ENCODE measurements at places on chromosomes 2 and 18. TPM values are rescaled to one million over a fixed set of nuclear protein-coding genes. Genes with fewer than 3 reads are reported as not detected.
A peak's percentile ranks its signal among the peaks of the same experiment; 100 is the strongest.

DNA sequence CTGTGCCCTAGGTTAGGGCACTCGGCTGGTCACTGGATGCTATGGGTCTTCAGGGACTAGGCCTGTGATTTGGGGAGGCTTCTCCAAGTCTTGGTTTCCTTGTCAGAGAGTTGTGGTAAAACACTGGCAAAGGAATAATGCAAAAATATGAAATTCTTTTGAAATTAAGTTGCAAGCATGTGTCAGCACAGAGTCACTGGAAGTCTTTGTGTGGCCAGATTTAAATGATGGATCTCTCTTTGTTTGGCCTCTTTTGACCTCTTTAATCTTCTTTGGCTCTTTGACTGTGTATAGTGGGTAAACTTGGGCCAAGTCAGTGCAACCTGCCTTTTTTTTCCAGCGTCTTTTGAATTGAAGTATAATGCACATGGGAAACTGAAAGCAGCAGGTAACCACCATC lies 12.1 kb downstream of the HK2 start:
- DNase-seq = no peak
- H3K4me3 ChIP-seq = no peak overlapping the region

- no peak overlapping the region for H3K4me3 ChIP-seq
- peak; percentile 68 for DNase-seq
- H3K27ac ChIP-seq = no peak overlapping the region
- H3K4me1 ChIP-seq = peaks cover 3% of the 10 kb centered on the region
- H3K36me3 ChIP-seq = no peaks in the 10 kb centered on the region
- H3K27me3 ChIP-seq = no peaks in the 10 kb centered on the region
Measured at GRCh38 chr2:120108049-120108448, 95.2 kb downstream of the EPB41L5 start.

The SYT4 gene
- total RNA-seq = 0.47 TPM

- DNase-seq = no peak
- no peaks in the 10 kb centered on the region for H3K27me3 ChIP-seq
- no peaks in the 10 kb centered on the region for H3K4me1 ChIP-seq
- H3K36me3 ChIP-seq = no peaks in the 10 kb centered on the region
Measured at GRCh38 chr2:191165176-191165643, 14.4 kb upstream of the STAT4 start.

GRCh38 chr2:194077366-194077765 lies 1579.7 kb upstream of the SLC39A10 start:
- H3K27me3 ChIP-seq = no peaks in the 10 kb centered on the region
- no peaks in the 10 kb centered on the region for H3K4me1 ChIP-seq

The ZCCHC2 gene
- 24.7 TPM for total RNA-seq

The VIL1 gene
- 545 TPM for total RNA-seq

The CPO gene
- not detected for total RNA-seq

The RASGRP3 gene
- total RNA-seq = 3.6 TPM

DNA sequence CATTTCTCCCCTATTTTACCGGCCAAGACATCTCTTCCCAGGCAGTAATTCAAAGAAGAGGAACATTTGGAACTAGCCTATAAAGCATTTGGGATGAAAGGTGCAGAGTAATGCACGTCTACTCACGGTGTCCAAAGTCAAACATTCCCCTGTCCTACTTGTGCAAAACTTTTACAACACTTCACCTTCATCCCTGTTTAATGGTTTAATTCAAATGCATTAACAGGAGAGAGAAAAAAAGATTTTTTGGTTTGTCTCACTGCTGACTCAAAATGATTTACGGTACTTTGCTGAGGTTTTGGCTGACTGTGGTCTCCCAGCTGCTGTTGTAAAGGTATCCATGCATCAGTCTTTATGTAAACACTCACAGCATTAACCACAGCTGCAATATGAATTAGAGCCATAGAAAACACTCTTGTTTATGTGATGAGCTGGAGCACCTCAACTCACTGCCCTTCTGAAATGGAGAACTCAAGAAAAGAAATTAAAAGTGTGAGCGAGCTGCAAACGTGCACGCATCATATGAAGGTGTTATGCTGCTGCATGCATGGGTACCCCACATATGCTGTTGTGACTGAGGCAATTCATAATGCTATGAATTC lies 220.5 kb downstream of the PIEZO2 start:
- DNase-seq = no peak
- H3K27me3 ChIP-seq = no peaks in the 10 kb centered on the region
- H3K4me1 ChIP-seq = no peaks in the 10 kb centered on the region

- no peak overlapping the region for H3K27ac ChIP-seq
- no peaks in the 10 kb centered on the region for H3K4me1 ChIP-seq
- H3K27me3 ChIP-seq = no peaks in the 10 kb centered on the region
- no peak overlapping the region for H3K4me3 ChIP-seq
Measured at GRCh38 chr2:73257425-73258125, 23.5 kb downstream of the CCT7 start.

DNA sequence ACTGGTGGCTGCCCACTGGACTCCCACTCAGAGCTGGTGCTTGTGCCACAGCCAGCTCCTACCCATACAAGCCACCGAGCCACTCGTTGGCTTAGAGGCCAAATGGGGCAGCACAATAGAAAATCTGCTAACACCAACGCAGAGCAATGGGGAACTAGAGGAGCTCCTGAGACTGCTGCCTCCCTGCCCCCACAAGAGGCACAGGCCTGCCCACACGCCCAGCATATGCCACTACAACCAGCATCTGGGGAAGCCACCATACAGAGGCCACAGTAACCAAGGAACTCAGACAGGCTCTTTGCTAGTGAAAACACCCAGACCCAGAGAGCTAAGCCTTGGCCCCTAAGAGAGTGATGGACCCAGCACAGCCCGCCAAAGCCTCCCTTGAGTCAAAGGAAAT lies 231.2 kb upstream of the RAB6C start:
- H3K4me3 ChIP-seq = no peak overlapping the region
- no peaks in the 10 kb centered on the region for H3K27me3 ChIP-seq
- no peaks in the 10 kb centered on the region for H3K4me1 ChIP-seq
- H3K27ac ChIP-seq = no peak overlapping the region

The IL18R1 gene
- total RNA-seq = 3.0 TPM

The PSTPIP2 gene
- 3.8 TPM for total RNA-seq

- H3K4me1 ChIP-seq = no peaks in the 10 kb centered on the region
- no peak overlapping the region for H3K27ac ChIP-seq
- no peak overlapping the region for H3K4me3 ChIP-seq
- H3K27me3 ChIP-seq = no peaks in the 10 kb centered on the region
- DNase-seq = no peak
Measured at GRCh38 chr2:121804340-121804739, 48.9 kb downstream of the TSN start.

The SNTG2 gene
- total RNA-seq = 1.0 TPM

DNA sequence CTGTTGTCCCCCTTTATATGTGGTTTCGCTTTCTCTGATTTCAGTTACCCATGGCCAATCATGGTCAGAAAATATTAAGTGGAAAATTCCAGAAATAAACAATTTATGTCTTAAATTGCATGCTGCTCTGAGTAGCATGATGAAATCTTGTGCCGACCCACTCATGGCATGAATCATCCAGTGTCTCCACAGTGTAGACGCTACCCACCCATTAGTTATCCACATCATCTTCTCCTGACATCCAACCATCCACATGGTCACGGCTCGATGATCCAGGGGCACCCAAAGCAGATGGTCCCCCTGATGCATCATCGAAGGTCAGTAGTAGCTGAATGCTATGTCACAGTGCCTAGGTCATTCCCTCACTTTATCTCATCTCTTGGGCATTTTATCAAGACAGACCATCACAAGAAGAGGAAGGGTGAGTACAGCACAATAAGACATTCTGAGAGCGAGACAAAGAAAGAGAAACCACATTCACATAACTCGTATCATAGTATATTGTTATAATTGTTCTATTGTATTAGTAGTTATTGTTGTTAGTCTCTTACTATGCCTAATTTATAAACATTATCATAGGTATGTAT lies 44.1 kb upstream of the ACKR3 start:
- no peaks in the 10 kb centered on the region for H3K4me1 ChIP-seq
- no peaks in the 10 kb centered on the region for H3K36me3 ChIP-seq
- no peak overlapping the region for H3K27ac ChIP-seq
- no peaks in the 10 kb centered on the region for H3K27me3 ChIP-seq
- no peak overlapping the region for H3K4me3 ChIP-seq

The CFAP53 gene
- total RNA-seq = 0.16 TPM

DNA sequence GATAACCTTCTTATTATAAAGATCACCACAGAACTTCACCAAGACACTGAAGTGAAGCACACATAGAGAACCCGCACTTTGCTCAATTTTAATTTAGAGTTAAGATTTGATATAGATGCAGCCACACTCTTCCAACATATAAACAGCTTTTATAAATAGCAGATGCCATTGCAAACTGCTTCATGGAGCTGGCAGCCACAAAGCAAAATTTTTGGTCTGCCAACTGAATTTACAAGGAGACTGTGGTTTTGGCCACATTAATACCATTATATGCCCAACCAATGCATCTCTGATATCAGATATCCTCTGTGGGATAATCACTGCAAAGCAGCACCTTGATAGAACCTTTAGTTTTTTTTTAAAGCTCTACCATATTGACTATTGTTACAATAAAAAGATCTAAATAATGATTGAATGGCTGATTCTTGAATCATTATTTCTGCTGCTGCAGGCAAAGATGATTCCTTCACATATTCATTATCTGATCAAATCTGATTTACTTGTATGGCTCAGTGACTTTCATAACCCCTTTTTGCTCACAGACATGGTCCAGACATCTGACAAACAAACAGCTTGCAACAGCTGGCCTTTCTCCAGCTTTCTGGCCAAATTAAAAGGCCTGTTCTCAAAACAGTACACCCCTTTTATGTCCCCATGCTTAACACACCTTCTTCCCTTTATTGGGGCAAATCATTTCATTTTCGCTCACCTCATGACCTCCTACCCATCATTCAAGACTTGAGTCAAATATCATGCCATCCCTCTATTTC lies 88.4 kb downstream of the METTL4 start:
- H3K4me1 ChIP-seq = no peaks in the 10 kb centered on the region
- H3K27ac ChIP-seq = no peak overlapping the region
- H3K27me3 ChIP-seq = no peaks in the 10 kb centered on the region
- H3K4me3 ChIP-seq = no peak overlapping the region
- no peaks in the 10 kb centered on the region for H3K36me3 ChIP-seq
- DNase-seq = no peak

The ZC3H6 gene
- total RNA-seq = 13.1 TPM

The TMEM169 gene
- total RNA-seq = 0.21 TPM

- H3K4me1 ChIP-seq = no peaks in the 10 kb centered on the region
- no peaks in the 10 kb centered on the region for H3K36me3 ChIP-seq
- H3K4me3 ChIP-seq = no peak overlapping the region
- DNase-seq = no peak
- no peak overlapping the region for H3K27ac ChIP-seq
- H3K27me3 ChIP-seq = no peaks in the 10 kb centered on the region
Measured at GRCh38 chr2:33275689-33276444, 200.6 kb upstream of the RASGRP3 start.

All from colonic mucosa (tissue), 4 donors.